ENCODE measurements at places on chromosomes 11 and 22. TPM values are rescaled to one million over a fixed set of nuclear protein-coding genes. Genes with fewer than 3 reads are reported as not detected.

Gene KCNQ1OT1
- total RNA-seq = 0.07 TPM

Gene SVIP
- total RNA-seq = 13.8 TPM

Gene IL18
- 74.9 TPM for total RNA-seq

Gene CASP1
- total RNA-seq = not detected

Gene RASGRP2
- total RNA-seq = 0.88 TPM

Gene MAPK8IP1
- total RNA-seq = 6.7 TPM

Gene RAB6A
- 42.5 TPM for total RNA-seq

Gene NRGN
- total RNA-seq = 12.6 TPM

Gene APOA4
- total RNA-seq = not detected

Gene SAMM50
- 46.7 TPM for total RNA-seq

Gene PKP3
- total RNA-seq = 36.4 TPM

Gene SSTR3
- not detected for total RNA-seq

Gene TYR
- total RNA-seq = not detected

Gene C11orf16
- not detected for total RNA-seq

Gene GAL
- 11.6 TPM for total RNA-seq

Gene SMTNL1
- not detected for total RNA-seq

Gene FADS1
- total RNA-seq = 162 TPM

Gene TSSK2
- not detected for total RNA-seq

Gene BARX2
- not detected for total RNA-seq

Gene BANF1
- 370 TPM for total RNA-seq

Gene UBQLN3
- total RNA-seq = not detected

Gene DDIAS
- 18.1 TPM for total RNA-seq

Gene IFITM5
- total RNA-seq = not detected

Gene RIC3
- total RNA-seq = 3.6 TPM

Gene AP2A2
- total RNA-seq = 36.9 TPM

Gene PNPLA5
- not detected for total RNA-seq

Gene CRYBB3
- total RNA-seq = not detected

Data from A549 treated with ZK216348 at 1 μM for 4 hours (cell line).